ENCODE measurements at places on chromosomes 2 and 18.

DNA sequence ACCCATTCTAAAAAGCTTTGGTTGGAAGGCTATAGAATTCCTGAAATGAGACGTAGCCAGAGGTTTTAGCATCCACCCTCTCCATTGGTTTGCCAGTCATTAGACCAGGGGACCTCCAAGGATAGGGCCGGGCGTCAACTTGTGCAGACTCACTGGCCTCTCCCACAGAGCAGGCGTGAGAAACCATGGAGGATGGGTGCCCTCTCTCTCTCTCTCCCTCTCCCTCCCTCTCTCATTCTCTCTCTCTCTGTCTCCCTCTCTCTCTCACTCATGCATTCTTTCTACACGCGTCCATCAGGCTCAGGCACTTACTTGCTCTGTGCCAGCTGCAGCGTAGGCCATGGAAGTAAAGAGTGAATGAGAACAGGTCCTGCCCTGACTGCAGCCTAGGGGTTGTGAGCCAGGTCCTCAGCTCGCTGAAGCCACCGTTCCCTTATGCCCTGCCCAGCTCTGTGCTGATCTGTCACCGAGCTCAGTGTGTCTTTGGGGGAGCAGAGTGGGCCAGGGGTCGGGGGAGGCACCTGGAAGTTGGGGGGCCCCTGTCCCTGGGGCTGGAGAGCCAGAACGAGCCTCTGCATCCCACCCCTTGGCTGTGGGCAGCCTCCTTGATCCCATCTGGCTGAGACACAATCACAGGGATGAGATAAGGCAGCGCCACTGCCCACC is 304.4 kb upstream of the HS6ST1 start:
- DNase-seq = peak; percentile 36

- no peak for DNase-seq
Observed at GRCh38 chr2:225030203-225030602, 12.1 kb downstream of the DOCK10 start.

DNA sequence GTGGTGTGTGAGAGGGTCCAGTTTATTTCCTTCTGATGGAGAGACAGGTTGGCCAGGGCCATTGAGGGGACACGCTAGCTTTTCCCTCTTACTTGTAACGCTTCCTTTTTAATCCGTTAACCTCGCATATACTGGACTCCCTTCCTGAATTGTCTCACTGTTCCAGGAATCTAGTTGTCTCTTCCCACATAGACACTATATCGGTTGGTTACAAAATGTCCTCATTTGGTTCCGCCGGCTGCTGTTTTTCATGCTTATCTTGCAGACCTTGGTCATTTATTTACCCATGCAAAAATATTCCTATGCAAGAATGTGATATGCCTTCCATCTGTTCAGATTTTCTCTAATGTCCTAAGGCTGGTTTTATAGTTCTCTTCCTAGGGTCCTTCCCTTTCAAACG is 35.0 kb downstream of the NEURL3 start:
- DNase-seq = no peak

GRCh38 chr2:853203-853870 is 97.3 kb upstream of the SNTG2 start:
- DNase-seq = no peak

DNA sequence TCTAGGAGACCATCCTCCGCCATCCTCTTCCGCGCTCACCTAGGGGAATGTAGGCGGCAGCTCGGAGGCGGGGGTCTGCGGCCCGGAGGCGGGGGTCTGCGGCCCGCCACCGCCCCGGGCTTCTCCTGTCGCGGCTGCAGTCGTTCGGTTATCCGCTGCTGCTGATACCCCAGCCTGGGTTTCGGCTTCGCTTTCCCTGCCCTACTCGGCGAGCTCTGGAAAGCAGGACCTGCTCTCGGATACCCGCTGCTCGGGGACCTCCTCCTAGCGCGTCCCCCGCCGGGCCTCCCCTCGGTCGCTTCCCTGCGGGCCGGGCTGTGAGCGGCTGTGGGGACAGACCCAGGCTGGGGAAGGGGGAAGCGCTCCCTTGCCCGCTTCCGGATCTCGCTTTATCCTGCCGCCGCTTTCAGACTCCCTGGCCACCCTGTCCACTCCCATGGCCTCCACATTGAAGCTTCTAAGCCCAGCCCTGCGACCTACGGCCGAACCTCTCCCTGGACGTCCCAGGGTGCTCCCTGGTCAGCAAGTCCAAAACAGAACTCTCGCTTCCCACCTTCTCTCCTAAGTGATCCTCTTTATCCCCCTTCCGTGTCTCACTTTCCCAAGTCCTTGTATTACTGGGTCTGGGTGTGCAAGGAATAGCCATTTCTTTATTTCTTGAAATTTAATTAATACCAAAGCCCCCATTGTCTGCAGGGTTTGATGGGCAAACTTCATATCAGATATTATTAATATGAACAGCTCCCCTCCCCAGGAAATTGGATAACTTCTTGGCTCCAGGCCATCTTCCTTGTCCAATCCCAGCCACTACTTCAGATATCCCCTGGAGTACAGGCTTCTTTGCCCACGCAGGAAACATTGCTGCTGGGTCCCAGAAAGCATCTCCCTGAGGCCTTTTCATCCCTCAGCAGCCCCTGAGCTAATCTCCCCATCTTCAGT is 769 bp downstream of the FKBP1B start:
- DNase-seq = peak; percentile 32

DNA sequence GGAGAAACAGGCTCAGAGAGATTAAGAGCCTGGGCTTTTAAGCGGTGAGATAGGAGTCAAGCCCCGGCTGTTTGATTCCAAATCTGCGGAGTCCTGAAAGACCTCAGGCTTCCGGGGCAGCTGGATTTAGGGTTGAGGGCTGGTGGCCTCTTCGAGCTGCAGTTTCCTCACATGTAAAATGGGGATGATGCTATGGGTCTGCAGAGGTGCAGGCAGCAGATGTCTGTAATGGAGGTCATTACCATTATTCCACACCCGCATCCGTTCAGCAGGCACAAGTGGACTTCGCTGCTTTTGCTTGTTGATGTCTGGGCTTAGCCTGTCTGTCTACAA is 175.6 kb upstream of the HS6ST1 start:
- no peak for DNase-seq

DNA sequence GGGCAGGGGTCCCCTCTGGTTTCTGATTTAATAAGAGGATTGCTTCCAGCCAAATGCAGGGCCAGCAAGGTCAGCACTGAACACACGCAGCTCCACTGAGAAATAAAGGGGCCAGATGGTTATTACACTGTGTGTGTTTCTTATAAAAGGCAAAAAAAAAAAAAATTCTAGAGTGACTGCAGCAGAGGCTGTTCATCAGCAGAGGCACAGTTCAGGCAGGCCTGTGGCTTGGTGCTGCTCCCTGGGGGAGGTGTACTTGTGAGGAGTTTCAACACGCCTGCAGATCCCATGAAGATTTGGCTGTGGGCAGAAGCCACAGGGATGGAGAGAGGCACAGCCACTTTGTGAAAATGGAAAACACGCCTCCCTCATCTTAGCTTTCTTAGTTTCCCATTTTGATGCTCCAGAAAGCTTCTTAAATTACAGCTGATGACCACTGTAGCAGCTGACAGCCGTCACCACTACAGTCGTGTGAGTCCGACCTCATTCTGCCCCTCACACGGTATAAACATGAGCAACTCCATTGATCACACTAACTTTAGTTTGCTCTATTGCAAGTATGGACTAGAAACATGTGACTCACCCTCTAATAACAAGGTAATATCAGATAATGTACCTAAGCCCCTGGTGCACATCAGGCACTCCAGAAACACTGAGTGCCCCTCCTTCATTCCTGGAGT is 726.5 kb upstream of the RAB6C start:
- no peak for DNase-seq
